Skeletal muscle cell (primary cell): ENCODE measurements at places on chromosomes 7 and 10.

- DNase-seq: no peak
Observed at GRCh38 chr7:90503367-90503766, 33.9 kb downstream of the PTTG1IP2 start.

DNA sequence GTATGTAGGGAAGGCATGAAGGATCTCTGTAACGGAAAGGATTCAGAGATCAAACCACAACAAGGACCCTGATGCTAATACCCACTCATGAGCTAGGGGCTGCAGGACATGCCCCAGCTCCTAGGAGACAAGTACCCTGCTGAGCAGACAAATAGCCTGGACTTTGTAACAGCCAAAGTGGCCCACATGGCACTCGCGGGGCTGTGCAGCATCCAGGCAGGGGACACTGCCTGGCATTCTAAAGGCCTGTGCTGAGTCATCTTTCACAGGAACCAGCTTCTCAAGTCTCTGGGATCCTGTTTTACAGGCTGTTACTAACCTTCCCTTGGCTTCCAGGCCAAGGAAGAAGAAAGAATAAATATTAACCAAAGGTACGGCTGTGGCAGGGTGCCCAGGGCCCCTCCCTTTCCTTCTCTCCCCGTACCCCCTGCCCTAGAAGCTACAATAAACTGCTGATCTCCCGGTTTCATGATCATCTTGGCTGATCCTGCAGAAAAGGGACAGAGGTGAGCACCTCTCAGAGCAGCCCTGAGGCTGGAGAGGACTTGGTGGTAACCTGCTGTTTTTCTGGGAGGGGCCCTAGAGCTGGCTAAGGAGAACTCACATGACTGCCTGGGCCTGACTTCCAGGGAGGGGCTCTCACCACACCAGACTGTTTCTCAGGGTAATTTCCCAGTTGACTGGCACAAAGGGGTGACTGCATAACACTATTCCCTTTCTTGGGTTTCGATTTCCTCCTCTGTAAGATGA is 4.2 kb upstream of the RPEL1 start:
- DNase-seq: no peak

DNA sequence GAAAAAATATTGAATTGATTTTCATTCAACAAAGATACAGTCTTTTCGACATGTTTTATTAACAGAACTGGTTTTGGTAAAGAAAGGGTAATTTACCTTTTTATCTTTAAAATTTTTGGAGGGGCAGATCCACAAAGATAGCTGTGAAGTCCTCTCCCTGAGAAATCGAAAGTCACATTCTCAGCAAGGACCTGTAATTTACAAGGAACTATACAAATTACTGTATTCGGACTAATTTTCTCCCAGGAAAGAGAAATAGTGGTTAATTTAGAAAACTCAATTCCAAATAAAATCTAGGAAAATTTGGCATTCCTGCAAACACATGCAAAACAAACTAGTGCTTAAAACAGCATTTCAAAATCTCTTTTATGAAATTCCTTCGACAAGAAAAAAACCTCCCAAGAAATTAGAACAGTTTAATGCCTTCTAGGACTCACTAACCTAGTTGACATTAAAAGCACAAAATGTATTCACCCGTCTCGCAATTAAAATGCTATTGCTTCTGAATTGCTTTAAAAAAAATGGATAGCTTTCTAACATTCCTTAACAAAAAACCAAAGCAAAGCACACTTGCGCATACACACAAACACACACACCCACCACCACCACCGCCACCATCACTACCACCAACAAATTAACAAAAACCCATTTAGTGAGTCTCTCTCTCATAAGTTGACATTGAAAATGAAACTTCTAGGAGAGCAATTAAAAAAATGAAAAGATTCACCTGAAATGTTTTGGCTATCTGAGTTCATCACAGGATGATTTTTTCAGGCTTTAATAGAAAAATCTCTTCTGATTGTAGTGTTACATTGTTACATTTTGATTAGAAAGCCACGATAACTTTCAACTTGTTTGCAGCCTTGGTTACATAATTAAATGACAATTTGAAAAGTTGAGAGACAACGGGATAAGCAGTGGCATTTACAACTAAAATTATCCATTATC is 4.0 kb upstream of the NKX2-3 start:
- no peak for DNase-seq

GRCh38 chr10:70458329-70459060 is 17.0 kb upstream of the NODAL start:
- peak; percentile 33 for DNase-seq

DNA sequence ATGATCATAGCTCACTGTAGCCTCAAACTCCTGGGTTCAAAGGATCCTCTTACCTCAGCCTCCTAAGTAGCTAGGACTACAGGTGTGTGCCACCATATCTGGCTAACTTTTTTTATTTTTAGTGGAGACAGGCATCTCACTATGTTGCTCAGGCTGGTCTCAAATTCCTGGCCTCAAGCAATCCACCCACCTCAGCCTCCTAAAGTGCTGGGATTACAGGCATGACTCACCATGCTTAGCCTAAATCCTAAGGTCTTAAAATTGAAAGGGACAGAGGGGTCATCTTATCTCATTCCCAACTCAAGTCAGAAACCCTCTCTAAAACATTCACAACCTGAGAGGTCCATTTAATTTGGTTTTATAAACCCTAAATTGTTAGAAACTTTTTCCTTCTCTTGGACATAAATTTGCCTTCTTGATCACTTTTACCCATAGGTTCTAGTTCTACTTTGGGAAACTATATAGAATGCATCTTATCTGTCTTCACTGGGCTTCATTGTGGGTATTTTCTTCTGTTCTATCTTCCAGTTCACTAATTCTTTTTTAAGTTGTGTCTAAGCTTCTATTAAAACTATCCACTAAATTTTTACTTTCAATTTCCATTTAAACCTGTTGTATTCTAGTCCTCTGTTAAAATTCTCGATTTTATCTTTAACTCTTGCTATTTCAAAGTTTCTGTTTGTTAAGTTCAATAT is 183.4 kb upstream of the KAT6B start:
- DNase-seq: no peak

DNA sequence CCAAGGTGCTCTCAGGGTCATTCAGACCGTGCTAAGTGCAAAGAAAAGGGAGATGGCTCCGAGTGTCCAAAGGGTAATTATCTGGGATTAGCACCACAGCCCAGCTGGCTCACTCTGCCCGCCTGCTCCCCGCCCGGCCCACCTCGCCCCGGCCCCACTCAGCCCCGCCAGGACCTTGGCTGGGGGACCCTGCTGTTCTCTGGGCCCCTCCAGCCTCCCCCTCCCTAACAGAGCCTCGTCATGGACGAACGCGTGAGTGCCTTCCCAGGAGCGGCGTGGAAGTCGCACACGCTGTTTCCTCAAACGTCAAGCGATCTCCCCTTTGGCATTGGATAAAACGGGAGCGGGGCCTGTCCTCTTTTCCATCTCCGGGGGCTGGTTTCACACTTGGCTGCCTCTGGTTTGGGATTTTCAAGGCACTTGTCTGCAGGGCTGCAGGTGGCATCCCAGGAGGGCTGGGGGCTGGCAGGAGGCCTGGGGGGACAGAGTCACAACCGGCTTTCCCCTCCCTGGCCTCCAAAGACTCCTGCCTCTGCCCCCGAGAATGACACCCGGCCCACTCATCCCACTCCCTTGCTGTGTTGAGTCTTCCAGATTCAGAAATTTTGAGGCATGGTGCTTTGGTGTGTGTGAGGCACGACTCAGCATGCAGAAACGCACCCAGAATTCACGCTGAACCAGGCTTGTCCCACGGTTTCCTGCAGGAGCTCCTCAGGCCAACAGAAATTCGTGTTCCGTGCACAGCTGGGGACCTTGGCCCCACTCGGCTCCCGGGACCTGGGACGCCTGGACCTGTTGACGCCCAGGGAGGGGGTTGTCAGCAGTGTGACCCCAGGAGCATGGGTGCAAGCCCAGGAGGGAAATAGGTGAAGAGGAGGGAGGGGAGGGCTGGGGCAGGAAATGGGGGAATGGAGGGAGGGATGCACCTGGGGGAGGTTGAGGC is 110.0 kb downstream of the PDGFA start:
- no peak for DNase-seq

GRCh38 chr7:35549781-35550180 is 145.2 kb downstream of the HERPUD2 start:
- no peak for DNase-seq

DNA sequence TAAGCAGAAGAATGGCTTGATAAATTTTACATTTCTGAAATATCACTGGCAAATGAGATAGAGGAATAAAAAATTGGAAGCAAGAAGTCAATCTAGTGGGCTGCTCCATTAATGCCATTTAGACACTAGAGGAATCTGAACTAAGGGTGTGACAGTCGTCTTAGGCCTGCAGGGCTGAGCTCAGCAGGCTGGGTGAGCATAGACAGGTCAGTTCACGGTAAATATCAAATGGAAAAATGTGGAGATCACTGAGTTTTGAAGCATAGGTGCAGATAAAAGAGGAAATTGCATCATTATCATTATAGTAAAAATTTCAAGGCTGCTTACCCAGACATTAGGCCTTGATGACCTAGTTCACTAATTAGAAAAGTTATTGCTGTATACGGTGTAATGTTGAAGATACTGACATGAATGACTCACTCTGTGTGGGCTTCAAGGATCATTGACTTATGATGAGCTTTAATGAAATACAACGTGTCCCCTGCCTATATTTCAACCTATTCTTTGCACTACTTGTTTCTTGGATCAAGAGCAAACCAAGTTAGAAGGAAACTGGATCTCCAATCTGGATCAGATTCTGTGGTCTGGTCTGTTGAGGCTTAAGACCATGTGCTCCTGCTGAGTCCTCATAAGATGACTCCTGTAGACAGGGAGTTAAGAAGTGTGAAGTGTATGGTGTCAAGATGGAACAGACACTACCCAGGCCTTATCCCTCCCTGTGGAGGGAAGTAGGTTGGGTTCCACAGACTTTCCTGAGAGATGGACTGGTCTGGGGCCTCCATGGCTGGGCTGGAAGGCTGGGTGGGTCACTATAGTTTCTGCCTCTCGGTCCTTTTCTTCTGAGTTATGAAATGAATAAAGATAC is 3.6 kb downstream of the OR2F2 start:
- no peak for DNase-seq

DNA sequence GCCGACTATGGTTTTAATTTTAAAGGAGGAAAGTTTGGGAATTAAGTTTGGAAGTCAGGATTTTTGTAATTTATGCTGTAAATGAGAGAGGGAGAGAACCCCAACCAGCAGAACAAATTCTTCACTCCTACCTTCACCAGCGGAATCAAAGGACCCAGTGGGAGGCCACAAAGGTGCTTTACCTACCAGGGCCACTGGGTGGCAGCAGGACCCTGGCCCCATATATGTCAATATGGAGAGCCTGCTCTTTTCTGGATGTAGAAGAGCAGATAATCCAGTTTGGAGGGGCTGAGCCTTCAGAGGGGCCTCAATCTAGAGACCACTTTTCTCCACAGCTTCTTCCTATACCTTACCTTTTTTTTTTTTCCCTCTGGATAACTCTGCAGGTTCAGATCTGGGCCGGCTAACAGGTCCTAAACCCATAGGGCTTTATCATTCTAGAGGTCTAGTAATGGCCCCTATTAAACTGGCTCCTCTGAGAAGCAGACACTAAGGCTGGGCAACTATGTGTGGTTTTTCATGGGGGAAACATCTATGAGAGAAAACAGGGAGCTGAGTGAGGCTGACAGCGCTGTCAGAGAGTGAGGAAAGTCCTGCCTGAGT is 8.5 kb upstream of the SCD start:
- no peak for DNase-seq

DNA sequence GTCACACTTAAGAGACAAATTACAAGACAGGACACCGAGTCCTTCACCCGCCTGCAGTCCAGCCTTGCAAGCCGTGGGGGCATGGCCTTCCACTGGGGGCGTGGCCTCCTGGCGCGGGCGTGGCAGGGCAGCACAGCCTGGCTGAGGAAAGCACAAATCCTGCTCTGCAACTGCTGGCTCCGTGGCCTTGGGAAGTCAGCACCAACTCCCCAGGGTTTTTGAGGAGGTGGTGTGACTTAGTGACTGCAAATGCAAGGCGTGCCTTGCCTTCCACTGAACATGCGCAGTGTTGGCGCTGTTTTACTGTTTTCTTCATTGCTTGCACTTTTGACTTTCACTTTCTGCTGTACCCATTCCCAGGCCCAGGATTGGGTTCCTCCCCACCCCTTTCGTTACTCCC is 12.9 kb upstream of the BMS1 start:
- DNase-seq: no peak

DNA sequence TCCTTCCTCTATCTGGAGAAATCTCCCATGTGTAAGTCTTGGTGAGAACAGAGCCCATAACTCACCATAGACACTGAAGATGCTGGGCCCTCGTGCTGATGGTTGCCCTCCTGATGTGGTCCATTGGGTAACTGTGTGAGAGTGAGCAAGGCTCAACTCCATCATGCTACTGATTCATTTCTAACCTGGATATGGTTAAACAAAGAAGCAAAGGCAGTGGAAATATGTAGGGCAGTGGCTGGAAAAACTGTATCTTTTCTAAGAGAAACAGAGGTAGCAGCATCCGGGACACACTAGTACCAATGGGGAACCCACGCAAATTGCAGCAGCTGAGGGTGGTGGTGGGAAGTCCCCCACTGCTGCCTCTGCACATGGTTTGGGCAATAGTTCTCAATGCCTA is 221.7 kb downstream of the KLF6 start:
- no peak for DNase-seq
